Endothelial cell (in vitro differentiated cells): ENCODE measurements at places on chromosomes 6 and 20.

DNA sequence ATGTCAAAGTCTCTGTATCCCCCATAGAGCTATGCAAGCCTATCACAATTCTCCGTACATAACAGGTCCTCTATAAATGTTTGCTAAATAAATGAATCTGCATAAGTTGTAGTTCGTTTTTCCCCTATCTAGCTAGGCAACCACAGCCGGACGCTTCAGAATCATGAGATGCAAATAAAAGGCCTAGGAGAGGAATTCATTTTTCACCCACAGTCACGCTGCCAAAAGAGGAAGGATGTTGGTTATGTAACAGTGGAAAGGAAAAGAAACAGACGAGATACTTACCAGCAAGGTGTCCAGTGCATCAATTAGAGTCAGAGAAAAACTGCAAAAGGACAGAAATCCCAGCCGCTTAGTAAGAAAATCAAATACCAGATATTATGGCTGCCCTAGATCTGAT lies 2.4 kb downstream of the EDEM2 start:
- no peak for DNase-seq
- H3K4me1 ChIP-seq = peaks cover 37% of the 10 kb centered on the region
- peaks cover 4% of the 10 kb centered on the region for H3K27me3 ChIP-seq
- H3K4me3 ChIP-seq = no peak overlapping the region

DNA sequence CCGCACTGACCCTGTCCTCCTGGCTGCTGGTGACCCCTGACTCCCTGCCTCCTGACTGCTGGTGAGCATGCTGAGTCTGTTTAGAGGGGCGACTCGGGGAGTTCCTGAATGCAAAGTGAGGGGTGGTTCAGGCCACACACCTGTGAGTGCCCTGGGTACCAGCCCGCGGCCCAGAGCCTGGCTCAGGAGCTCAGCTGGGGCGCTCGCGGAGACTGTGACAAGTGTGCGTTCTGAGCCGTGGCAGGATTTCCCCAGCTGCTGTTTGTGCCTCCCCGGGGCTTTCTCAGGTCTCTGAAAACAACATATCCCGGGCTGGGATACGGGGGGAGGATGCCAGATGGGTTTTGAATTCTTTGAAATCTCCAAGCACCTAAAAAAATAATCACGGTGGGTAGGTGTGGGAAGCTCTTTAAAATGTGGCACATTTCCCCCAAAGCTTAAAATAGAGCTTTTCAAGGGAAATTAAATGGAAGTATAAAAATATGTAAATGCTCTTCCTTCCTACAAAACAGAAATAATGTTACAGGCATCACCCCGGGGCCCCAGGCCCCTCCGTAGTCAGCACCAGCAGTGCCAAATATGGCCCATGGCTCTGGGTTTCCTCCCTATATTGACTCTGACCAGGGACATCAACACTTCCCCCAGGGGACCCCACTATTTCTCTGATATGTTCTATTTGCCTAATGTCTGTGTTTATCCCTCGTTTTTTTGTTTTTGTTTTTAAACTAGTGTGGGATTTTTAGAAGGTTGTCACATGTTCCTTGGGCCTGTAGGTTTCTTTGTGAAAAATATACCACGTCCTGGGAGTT lies 49.9 kb upstream of the TAGAP start:
- H3K4me3 ChIP-seq = no peak overlapping the region
- no peak for DNase-seq
- no peaks in the 10 kb centered on the region for H3K36me3 ChIP-seq
- H3K27me3 ChIP-seq = no peaks in the 10 kb centered on the region

- no peak for DNase-seq
Observed at GRCh38 chr6:17172836-17173470, 71.1 kb downstream of the STMND1 start.

- DNase-seq = no peak
- H3K4me3 ChIP-seq = no peak overlapping the region
- H3K27me3 ChIP-seq = no peaks in the 10 kb centered on the region
- H3K36me3 ChIP-seq = no peaks in the 10 kb centered on the region
- no peak overlapping the region for H3K27ac ChIP-seq
Observed at GRCh38 chr6:127990074-127990473, 89.2 kb upstream of the THEMIS start.

DNA sequence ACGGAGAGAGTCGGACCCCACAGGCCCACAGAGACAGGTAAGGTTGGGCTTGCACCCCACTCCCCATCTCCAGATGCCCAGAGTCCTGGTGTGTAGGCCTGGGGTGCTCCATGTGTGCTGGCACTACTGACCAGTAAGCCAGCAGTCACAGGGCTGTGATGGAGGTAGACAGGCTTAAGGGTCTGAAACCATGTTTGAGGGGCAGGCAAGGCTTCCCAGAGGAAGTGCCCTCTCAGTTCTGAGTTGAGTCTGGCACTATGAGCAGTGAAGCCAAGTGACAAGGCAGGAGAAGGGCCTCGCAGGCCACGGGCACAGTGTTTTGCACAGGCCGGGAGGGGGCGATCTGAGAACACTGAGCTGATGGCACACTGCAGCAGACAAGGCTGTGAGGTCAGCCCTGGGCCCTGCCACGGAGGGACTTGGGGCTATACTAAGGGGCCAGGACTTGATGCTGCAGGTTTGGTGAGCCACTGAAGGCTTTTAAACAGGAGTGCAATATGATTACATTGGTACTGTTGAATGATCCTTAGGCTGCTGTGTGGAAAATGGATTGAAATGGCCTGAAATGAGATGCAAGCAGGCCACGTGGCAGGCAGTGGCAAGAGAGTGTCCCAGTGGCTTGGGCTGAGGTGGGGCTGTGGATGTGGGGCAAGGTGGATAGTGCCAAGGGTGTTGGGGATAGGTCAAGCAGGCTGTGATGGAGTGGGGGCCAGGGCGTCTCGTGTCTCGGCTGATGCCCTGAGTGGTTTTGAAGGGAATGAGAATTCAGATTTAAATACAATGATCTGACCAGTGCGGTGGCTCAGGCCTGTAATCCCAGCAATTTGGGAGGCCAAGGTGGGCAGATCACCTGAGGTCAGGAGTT lies 20.3 kb downstream of the TTBK1 start:
- peaks cover 7% of the 10 kb centered on the region for H3K27me3 ChIP-seq
- H3K36me3 ChIP-seq = no peaks in the 10 kb centered on the region
- DNase-seq = peak; percentile 83
- H3K4me3 ChIP-seq = peak overlapping the region; percentile 17
- H3K4me1 ChIP-seq = peaks cover 15% of the 10 kb centered on the region

- peaks cover 8% of the 10 kb centered on the region for H3K36me3 ChIP-seq
- no peak for DNase-seq
- H3K4me1 ChIP-seq = peaks cover 5% of the 10 kb centered on the region
- no peak overlapping the region for H3K27ac ChIP-seq
- H3K27me3 ChIP-seq = peaks cover 1% of the 10 kb centered on the region
- no peak overlapping the region for H3K4me3 ChIP-seq
Observed at GRCh38 chr6:158963020-158963808, 36.8 kb downstream of the RSPH3 start.

GRCh38 chr6:11798096-11798495 lies 19.5 kb upstream of the ADTRP start:
- no peak for DNase-seq
- no peak overlapping the region for H3K4me3 ChIP-seq
- H3K4me1 ChIP-seq = peaks cover 2% of the 10 kb centered on the region
- H3K36me3 ChIP-seq = no peaks in the 10 kb centered on the region

GRCh38 chr6:50116390-50116789 lies 66.7 kb upstream of the DEFB112 start:
- no peak overlapping the region for H3K4me3 ChIP-seq
- no peaks in the 10 kb centered on the region for H3K4me1 ChIP-seq
- no peak for DNase-seq
- no peaks in the 10 kb centered on the region for H3K36me3 ChIP-seq
- H3K27ac ChIP-seq = no peak overlapping the region

GRCh38 chr6:154954347-154954746 lies 40.8 kb upstream of the TIAM2 start:
- peaks cover 20% of the 10 kb centered on the region for H3K4me1 ChIP-seq
- H3K27ac ChIP-seq = no peak overlapping the region
- no peak overlapping the region for H3K4me3 ChIP-seq
- H3K36me3 ChIP-seq = peaks cover 9% of the 10 kb centered on the region

DNA sequence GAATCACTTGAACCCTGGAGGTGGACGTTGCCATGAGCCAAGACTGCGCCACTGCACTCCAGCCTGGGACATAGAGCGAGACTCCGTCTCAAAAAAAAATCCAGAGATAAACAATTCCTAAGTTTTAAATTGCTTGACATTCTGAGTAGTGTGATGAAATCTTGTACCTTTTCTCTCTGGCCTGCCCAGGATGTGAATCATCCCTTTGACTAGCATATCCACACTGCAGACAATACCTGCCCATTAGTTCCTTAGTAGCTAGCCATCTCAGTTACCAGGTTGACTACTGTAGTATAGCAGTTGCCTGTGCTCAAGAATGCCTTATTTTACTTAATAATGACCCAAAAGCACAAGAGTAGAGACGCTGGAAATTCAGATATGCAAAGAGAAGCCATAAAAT lies 2.8 kb downstream of the ZFP57 start:
- no peak overlapping the region for H3K27ac ChIP-seq
- peaks cover 6% of the 10 kb centered on the region for H3K27me3 ChIP-seq
- DNase-seq = no peak

DNA sequence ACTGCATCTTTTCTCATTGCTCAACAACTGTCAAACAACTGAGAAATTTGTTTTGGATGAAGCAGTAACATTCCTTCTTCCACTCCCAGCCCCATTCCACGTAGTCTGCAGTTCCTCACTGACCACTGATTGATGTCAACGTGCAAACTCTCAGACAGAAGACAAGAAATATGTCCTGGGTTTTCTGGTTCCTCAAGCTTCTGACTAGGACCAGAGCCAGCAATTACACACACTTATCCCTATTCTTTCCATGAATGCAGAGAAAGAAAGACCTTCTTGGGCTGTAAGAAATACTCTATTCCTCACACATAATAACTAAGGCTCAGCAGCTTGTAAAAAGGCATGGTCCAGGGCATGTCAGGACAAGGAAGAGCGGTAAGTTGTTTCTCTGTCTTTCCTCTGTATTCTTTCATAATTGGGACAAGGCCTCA lies 790.1 kb upstream of the SLC35B3 start:
- no peak for DNase-seq
- no peaks in the 10 kb centered on the region for H3K27me3 ChIP-seq
- H3K4me3 ChIP-seq = no peak overlapping the region
- no peaks in the 10 kb centered on the region for H3K36me3 ChIP-seq

DNA sequence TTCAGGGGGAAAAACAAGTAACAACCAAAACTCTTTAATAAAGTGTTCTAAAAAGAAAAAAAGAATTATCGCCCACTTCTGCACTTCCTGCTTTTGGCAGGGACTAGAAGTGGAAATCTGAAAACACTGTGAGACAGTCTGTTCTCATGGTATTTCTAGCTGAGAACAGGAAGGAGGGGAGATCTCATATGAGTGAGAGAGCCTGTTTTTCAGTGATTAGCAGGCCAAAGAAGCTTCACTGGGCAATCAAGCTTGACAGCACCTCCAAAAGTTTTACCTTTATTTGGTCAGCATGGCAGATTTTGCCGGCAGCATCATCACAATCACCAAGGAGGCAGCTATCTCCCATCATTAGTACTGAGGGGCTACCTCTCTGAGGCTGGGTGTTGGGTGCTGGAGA lies 79.5 kb upstream of the ATXN1 start:
- H3K4me3 ChIP-seq = no peak overlapping the region
- DNase-seq = no peak

DNA sequence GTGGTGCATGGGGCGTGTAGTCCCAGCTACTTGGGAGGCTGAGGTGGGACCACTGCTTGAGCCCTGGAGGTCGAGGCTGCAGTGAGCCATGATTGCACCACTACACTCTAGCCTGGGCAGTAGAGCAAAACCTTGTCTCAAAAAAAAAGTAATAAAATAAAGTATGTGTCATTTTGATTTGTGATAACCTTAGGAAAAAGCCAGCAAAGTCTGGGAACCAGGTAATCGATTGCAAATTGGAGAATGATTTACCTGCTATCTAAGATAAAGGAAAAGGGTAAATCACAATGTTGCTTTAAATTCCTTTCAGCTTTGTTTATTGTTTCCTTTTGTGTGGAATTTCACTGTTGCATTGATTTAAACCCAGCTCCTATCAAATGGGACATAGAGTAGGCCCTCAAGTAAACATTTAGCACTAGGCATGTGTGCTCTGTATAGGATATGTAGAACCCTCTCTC lies 59.0 kb downstream of the SGK1 start:
- H3K27me3 ChIP-seq = no peaks in the 10 kb centered on the region
- H3K36me3 ChIP-seq = no peaks in the 10 kb centered on the region
- peaks cover 3% of the 10 kb centered on the region for H3K4me1 ChIP-seq
- H3K4me3 ChIP-seq = no peak overlapping the region
- DNase-seq = no peak
- H3K27ac ChIP-seq = no peak overlapping the region
